ENCODE measurements at places on chromosomes 3 and 15. TPM values are rescaled to one million over a fixed set of nuclear protein-coding genes. Genes with fewer than 3 reads are reported as not detected.

Gene CCR9
- not detected for total RNA-seq

Gene CCR8
- not detected for total RNA-seq

Gene GPR62
- 0.12 TPM for total RNA-seq

Gene TFDP2
- 19.9 TPM for total RNA-seq

Measured in uterine smooth muscle cell (primary cell).